ENCODE measurements at places on chromosomes 1 and 21. TPM values are rescaled to one million over a fixed set of nuclear protein-coding genes. Genes with fewer than 3 reads are reported as not detected.

The F5 gene
- total RNA-seq = not detected

The SLC5A9 gene
- not detected for total RNA-seq

The PTGS2 gene
- 22.1 TPM for total RNA-seq

DNA sequence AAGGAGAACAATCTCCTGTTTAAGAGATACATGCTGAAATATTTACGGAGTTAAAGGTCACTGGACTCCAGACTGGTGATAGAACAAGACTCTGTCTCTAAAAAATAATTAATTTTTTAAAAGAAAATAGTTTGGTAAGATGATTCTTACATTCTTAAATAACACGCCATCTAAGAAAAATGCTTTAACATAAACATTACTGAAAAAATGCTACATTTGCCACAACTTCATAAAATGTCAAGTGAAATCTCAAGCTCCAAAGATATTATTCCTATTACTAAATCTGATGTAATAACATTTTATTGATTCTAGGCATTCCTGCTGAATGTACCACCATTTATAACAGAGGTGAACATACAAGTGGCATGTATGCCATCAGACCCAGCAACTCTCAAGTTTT lies 4.1 kb downstream of the ANGPTL3 start:
- no peak for DNase-seq

GRCh38 chr21:45943630-45944540 lies 37.7 kb upstream of the COL6A1 start:
- DNase-seq = no peak

Measured in bronchial epithelial cell (primary cell).